ENCODE measurements at places on chromosomes 5 and 9.

DNA sequence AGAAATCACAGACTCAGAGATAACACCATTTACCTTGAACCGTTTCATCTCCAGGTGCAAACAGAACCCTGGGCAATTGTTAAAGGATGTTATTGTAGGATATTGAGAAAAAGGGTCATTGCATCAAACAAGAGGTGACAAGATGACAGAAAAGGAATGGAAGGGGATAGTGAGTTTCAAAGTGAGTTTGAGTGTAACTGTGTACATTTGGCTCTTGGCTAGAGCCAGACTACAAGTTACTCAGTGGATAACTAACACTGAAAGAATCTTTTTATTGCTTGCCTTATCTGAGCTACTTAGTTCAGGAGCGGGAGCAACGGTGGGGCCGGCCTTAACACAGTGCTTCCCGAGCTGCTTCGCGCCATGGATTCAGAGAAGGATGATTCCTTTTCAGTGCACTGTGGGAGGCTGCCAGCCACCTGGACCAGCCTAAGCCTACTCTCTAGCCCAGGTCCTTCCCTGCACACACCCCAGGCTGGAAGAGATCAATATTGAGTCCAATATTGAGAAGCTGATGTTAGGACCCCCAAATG lies 193.4 kb downstream of the ATPSCKMT start:
- no peak for DNase-seq

DNA sequence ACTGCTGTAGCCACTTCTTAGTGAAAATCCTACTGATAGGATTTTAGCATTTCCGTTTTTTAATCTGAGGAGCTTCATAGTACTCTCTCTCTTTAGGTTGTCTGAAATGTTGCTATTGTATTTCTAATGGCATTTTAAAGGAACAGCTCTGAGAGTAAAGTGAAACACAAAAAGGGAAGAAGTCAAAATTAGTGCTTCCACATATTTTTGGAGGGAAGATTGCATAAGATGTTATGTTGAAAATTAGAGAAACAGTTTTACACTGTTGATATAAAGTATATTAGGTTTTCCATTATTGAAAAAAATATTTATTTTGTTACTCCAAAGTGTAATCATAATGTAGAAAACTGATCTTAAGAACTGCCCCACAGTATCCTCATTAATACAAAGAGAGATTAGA lies 525.1 kb downstream of the TAF11L14 start:
- no peak for DNase-seq

DNA sequence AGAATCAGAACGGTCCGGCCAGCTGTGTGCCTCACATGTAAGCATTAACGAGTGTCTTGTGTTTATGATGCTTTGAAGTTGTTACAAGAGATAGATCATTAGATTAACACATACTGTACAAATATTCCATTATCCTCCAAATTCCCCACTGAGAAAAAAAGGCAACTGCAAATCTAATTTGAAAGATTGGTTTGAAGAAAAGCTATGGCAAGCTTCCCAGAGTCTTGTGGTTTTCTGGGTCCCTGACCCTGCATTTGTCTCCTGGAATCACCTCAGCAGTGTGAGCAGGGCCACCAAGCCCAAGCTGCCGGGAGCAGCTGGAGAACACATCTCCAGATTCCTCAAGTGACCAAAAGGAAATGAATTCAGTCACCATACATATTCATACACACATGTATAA lies 36.9 kb upstream of the ADAMTS16 start:
- DNase-seq, result no peak

- no peak for DNase-seq
Measured at GRCh38 chr5:133783481-133783880, 171.1 kb upstream of the FSTL4 start.

DNA sequence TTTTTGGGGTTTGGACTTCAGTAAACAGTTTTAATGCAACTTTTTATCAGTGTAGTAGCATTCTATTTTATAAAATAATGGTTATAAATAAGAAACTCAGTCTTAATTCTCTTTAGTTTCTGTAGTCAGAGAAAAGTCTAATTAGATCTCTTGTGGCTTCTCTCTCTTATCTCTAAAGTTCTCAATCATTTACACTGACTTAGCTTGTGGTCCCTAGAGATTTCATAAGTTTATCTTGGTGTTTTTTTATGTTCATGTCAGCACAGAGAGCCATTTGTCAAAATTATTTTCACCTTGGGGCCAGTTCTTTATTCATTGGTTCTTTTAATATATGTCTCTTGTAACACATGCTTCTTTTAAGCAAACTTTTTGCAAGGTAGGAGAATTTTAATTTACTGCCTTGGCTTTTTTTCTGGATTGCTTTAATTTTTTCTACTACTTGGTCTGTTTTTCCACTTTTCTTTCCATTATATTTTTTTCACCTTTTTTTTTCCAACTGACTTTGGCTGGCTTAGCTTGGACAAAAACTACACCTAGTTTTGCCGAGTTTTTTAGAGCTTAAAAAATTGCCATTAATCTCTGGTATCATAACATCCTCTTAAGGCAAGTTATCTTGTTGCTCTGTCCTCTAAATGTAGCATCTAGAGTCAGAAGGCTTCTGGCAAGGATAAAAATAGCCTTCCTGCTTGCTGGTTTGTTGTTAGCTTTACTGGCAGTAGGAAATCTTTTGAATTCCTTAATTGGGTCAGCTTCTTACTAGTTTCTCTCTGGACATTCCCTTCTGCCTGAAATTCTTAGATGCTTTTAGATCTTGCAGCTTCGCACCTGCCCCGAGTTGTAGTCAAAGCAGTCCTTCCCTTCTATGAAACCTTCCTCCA lies 35.3 kb downstream of the CPEB4 start:
- no peak for DNase-seq

GRCh38 chr5:52898961-52899680 lies 90.0 kb upstream of the ITGA2 start:
- no peak for DNase-seq

- DNase-seq, result no peak
Measured at GRCh38 chr5:50744776-50745175, 78.3 kb downstream of the PARP8 start.

- DNase-seq, result no peak
Measured at GRCh38 chr5:178509491-178510057, 80.6 kb downstream of the COL23A1 start.

- DNase-seq, result no peak
Measured at GRCh38 chr9:97505845-97506244, 4.4 kb downstream of the TMOD1 start.

- DNase-seq, result no peak
Measured at GRCh38 chr9:78280982-78281668, 15.8 kb upstream of the PSAT1 start.

All from naive thymus-derived CD8-positive, alpha-beta T cell (primary cell).